Tongue (tissue), 3 donors: ENCODE measurements at places on chromosomes 2 and 18. TPM values are rescaled to one million over a fixed set of nuclear protein-coding genes. Genes with fewer than 3 reads are reported as not detected.

UGT1A8 gene
- total RNA-seq: 0.31 TPM

TSPYL6 gene
- 0.21 TPM for total RNA-seq

DLX2 gene
- 0.72 TPM for total RNA-seq

PLEK gene
- total RNA-seq: 6.1 TPM

GLI2 gene
- total RNA-seq: 6.9 TPM

SP5 gene
- 4.5 TPM for total RNA-seq
